ENCODE measurements at places on chromosomes 5 and 9.

GRCh38 chr5:150130493-150130922 lies 25.1 kb downstream of the PDGFRB start:
- no peak overlapping the region for H3K27ac ChIP-seq
- no peaks in the 10 kb centered on the region for H3K36me3 ChIP-seq
- H3K4me3 ChIP-seq = no peak overlapping the region
- no peaks in the 10 kb centered on the region for H3K27me3 ChIP-seq
- H3K4me1 ChIP-seq = peaks cover 6% of the 10 kb centered on the region
- no peak for DNase-seq

DNA sequence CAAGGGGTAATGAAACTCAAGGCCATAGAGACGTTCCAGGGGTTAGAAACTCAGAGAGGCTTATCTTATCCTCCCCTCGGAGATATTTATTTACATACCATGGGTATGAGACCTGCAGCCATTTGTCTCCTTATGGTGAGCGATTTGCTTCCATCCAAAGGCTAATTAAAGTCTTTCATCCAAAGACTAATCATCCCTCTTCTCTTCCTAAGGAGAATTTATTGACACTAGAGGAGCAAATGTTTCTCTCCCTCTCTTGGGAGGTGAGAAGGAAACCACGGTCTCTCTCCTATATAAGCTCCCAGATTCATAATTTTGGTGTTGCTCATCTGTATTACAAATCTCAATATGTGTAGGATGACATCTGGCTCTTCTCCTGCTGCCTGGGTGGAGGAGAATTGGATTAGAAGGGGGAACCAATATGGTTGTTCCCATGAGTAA lies 31.0 kb upstream of the RPS23 start:
- H3K27me3 ChIP-seq = no peaks in the 10 kb centered on the region
- peaks cover 3% of the 10 kb centered on the region for H3K36me3 ChIP-seq
- no peaks in the 10 kb centered on the region for H3K4me1 ChIP-seq
- no peak for DNase-seq
- no peak overlapping the region for H3K27ac ChIP-seq
- no peak overlapping the region for H3K4me3 ChIP-seq

- DNase-seq = no peak
- no peak overlapping the region for H3K4me3 ChIP-seq
- no peak overlapping the region for H3K27ac ChIP-seq
- H3K27me3 ChIP-seq = no peaks in the 10 kb centered on the region
- no peaks in the 10 kb centered on the region for H3K4me1 ChIP-seq
Measured at GRCh38 chr5:50711280-50711679, 44.8 kb downstream of the PARP8 start.

DNA sequence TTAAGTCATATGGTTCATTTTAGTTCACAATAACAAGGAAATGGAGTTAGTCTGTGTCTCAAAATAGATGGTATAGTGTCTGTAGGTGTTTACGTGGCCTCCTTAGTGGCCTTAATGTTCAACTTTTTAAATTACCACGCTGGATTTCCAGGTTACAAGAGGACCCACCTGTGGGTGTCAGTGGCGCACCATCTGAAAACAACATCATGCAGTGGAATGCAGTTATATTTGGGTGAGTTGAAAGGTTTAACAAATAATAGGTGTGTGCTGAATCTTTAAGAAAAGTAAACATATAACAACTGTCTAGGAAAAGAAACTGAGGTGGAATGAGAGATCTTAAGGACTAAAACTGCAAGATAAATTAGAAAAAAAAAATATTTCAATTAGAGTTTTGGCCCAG lies 2.9 kb downstream of the UBE2B start:
- peaks cover 11% of the 10 kb centered on the region for H3K4me1 ChIP-seq
- no peak overlapping the region for H3K27ac ChIP-seq
- H3K36me3 ChIP-seq = peaks cover 13% of the 10 kb centered on the region
- no peak overlapping the region for H3K4me3 ChIP-seq
- peak; percentile 36 for DNase-seq
- no peaks in the 10 kb centered on the region for H3K27me3 ChIP-seq

GRCh38 chr9:136004712-136005111 lies 43.5 kb upstream of the UBAC1 start:
- no peak for DNase-seq
- no peaks in the 10 kb centered on the region for H3K27me3 ChIP-seq

DNA sequence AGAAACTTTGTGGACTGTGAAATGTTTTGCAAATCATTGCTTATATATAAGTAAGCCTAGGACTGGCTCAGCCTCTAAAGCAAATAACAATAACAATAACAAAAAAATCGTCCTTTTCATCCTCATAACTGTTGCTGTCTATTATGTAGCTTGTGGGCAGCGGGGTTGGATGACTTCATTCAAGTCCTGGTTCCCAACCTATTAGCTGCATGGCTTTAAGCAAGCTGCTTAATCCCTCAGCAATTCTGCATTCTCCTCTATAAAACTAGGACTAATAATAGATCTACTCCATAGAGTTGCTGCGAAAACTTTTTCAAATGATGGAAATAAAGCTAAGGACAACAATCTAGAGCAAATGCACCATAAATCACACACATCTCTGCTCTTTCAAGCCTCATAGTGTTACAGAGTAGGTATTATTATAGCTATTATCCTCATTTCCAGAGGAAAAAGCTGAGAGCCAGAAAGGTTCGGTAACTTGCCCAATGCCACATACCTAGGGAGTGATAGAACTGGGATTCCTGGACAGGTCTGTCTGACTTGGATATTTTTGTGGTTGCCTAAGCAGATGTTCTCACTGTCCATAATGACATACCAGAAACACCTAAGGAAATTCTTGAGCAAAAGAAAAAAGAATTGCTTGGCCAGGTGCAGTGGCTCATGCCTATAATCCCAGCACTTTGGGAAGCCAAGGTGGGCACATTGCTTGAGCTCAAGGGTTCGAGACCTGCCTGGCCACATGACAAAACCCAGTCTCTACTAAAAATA lies 98.8 kb upstream of the ADRA1B start:
- H3K27me3 ChIP-seq = no peaks in the 10 kb centered on the region
- no peak overlapping the region for H3K27ac ChIP-seq
- DNase-seq = peak; percentile 26

DNA sequence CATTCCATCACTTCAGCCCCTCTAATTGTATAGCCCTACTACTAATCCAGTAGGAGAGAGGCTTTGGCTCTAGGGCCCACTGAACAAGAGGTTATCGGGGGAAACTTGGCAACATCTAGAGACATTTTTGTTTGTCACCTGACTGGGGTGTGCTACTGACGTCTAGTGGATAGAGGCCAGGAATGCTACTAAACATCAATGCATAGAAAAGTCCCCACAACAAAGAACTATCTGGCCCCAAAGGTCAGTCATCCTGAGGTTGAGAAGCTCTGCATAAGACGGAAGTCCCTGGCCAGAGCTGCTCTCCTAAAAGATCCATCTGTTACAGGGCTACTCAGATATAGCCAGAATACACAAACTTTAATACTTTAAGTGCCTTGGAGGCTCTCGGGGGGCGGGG lies 570.6 kb upstream of the KLF4 start:
- H3K27me3 ChIP-seq = no peaks in the 10 kb centered on the region
- no peak overlapping the region for H3K27ac ChIP-seq
- peaks cover 28% of the 10 kb centered on the region for H3K4me1 ChIP-seq
- DNase-seq = no peak
- no peaks in the 10 kb centered on the region for H3K36me3 ChIP-seq
- H3K4me3 ChIP-seq = no peak overlapping the region

DNA sequence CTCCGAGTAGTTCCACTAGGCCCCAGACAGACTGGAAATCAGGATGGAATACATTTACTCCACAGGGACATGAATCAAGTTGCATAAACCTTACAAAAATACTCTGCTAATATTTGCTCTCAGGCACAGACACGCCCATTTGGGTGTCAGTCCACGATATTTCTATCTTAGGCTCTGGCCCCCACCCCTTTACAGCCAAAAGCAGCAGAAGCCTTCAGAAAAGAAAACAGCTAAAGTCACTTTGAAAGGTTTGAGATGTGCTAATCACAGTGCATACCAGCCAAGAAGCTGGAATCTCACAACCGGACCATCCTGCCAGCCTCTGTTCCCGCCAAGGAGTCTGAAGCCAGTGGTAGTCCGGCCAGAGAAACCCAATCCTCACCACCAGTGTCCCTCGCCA lies 22.6 kb downstream of the PTPN3 start:
- H3K27me3 ChIP-seq = no peaks in the 10 kb centered on the region
- DNase-seq = no peak
- no peak overlapping the region for H3K4me3 ChIP-seq

DNA sequence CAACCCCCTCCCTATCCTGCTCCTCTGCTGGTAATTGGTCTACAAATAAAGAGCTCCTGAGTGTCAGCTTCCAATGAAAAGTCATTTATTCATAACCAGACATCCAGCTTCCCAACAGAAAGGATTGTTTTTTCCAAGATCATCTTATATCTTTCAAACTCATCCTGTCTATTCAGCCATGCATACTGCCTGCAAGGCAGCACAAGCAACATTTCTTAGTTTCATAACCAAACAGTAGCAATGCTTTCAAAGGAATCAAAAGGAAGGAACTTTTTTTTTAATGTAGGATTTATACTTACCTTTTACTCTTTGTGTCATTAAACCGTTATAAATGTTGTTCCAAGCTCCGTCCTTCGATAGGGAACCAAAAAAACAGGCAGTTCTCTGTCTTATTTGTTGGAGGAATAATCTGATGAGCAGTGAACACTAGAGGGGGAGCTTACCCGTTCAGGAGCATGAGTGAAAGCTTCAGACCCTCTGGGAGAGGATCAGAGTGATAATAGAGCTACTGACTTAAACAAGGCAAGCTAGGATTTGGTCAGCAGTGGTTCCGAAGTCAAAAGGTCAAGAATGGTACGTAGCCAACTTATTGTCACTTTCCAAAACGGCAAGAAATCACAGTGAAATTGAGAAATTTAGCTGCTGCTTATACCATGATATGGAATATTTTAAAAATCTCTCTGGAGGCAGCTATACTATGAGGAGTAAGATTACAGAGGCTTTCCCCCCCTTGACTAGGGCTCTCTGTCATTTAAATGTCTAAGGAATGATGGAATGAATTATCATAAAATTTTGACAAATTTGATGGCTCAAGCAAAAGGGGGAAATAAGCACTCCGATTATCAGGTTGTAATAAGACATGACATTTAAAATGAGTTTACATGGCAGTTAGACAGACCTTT lies 892.9 kb downstream of the NR2F1-AS1 start:
- no peak overlapping the region for H3K27ac ChIP-seq
- peak; percentile 43 for DNase-seq
- H3K4me3 ChIP-seq = no peak overlapping the region
- H3K4me1 ChIP-seq = no peaks in the 10 kb centered on the region
- no peaks in the 10 kb centered on the region for H3K36me3 ChIP-seq

DNA sequence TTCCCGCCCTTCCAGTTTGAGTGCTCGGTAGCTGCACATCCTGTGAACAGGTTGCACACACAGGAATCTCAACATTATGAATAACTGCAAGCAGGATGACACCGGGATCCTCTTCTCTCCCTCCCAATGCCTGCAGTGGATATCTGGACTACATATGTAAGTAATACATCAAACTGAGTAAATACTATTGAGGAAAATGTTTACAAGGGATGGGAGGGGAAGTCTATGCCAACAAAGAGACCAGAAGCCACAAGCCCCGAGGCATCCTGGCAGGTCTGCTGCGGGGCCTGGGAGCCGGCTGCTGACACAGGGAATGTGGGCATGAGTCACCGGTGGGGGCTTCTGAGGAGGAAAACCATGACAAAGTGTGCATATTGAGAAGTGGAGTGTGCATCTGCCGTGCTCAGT lies 8.6 kb upstream of the ANKRD33B start:
- peak; percentile 100 for DNase-seq
- H3K36me3 ChIP-seq = no peaks in the 10 kb centered on the region
- peak overlapping the region; percentile 44 for H3K4me3 ChIP-seq
- H3K4me1 ChIP-seq = peaks cover 75% of the 10 kb centered on the region
- peak overlapping the region; percentile 90 for H3K27ac ChIP-seq

- no peaks in the 10 kb centered on the region for H3K27me3 ChIP-seq
- no peaks in the 10 kb centered on the region for H3K36me3 ChIP-seq
- H3K4me3 ChIP-seq = no peak overlapping the region
- H3K4me1 ChIP-seq = peaks cover 2% of the 10 kb centered on the region
- H3K27ac ChIP-seq = no peak overlapping the region
- DNase-seq = no peak
Measured at GRCh38 chr9:104826911-104827310, 63.0 kb downstream of the NIPSNAP3B start.

DNA sequence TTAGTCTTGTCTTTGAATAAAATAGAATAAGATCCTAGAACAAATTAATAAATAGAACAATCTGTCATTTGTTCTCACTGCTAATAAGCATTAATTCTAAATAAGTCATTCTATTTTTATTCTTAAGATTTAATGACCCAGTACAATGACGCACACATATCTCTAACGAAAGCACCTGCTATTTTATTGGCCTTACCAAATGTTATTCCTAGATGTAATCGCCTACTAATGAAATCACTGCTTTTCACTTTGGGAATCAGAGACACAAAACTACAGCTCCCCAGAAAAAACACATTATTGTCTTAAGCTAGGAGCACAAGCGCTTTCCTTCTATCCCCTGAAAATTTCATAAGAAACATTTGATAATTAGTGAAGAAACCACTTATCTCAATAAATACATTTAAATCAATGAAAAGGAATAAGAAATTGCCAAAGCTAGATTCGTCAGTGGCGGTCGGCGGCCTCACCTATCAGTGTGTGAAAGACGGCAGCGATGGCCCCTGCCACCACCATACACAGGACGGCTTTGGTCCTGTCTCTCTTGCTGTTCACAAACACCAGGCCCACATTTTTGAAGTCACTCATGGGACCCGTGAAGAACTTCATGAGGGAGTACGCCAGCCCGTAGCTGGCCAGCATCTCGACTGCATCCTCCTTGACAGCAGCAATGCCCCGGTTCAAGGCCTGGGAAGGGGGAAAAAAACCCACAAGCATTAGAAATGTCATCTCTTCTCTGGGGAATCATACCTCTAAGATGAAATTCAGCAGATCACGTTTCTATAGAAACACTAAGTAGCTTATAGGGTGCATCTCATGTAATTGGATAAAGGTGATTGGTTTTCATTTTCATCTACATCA lies 102.8 kb downstream of the ANKH start:
- no peaks in the 10 kb centered on the region for H3K36me3 ChIP-seq
- DNase-seq = no peak
- no peaks in the 10 kb centered on the region for H3K27me3 ChIP-seq

DNA sequence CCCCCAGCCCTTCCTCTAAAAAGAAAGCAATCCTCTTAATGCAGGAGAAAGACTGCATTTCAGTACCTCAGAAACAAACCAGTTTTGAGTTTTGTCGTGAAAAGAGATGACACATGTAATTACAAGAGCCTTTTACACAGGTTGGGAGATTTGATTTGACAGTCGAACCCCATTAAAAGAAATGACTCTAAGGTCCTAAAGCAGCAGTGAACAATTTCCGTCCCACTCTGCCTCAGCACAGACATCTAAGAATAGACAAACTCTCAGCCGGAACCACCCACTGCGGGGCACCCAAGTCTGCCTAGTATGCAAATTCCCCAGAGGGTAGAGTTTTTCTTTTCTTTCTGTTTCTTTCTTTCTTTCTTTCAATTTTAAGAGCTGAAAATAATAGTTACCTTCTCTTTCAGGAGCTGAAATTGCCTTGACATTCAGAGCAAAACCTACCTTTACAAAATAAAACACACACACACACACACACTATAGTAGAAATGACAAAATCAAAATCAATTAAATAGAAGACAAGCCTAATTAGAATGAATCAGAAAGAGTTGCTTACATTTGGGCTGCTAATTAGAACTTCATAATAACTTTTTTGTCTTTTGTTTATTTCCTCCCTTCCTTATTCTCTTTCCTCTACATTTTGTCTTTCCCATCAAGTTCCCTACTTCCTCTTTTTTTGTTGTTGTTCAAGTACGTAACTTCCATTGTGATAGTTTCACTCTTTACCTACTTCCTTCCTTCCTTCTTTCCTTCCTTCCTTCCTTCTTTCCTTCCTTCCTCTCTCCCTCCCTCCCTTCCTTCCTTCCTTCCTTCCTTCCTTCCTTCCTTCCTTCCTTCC lies 65.1 kb downstream of the BASP1 start:
- peaks cover 14% of the 10 kb centered on the region for H3K36me3 ChIP-seq
- H3K27me3 ChIP-seq = no peaks in the 10 kb centered on the region
- no peak for DNase-seq
